ENCODE measurements at places on chromosomes 7 and 10.

DNA sequence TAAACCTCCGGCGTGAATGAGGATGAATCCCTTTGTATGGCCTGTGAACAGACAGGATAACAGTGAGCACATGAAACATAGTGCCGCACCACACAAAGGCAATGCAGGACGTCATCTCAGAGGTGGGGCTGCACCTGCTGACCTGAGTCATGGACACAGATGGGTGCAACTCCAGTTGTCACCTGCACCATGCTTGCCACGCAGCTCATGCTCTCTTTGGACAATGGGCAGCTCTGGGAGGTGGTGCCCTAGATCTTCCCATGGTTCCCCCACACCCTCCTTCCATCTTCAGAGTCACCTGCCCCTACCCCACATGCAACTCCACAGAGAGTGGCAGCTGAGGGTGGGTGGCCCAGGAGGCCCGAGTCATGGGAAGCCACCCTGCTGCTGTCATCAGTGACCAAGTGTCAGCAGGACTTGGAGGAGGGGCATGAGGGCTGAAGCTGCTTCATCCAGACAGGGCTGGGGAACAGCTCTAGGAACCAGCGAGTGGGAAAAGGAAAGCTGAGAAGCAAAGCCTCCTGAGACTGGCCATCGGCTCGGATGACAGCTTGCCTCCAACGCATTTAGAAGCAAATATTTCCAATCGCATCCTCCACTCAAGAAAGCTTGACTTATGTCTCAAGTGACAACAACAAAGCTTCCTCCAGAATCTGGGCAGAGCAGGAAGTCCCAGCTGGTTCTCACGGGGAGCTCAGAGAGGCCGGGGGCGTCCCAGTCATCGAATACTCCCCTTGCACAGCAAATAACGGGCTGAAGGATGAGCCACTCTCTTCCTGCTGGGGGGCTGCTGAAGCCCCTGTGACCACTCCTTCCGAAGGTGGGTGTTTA is 27.1 kb downstream of the VIPR2 start:
- peak; percentile 26 for DNase-seq

DNA sequence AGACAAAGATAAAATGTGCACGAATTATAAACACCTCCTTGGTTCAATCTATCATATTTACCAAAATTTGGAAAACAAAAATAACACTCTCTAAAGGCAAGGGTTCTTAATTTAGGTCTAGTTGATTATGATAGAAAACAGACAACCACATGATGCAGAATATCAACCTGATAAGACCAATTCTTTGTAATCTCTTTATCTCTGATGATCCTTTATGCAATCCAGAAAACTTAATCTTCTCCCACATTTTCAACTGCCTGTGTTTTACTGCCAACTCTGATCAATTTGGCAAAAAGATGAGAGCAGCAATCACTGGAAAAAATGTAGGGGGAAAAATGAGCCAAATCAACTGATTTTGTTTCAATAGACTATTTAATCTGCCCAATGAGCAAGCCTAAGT is 148.5 kb downstream of the LRRN3 start:
- no peak for DNase-seq

DNA sequence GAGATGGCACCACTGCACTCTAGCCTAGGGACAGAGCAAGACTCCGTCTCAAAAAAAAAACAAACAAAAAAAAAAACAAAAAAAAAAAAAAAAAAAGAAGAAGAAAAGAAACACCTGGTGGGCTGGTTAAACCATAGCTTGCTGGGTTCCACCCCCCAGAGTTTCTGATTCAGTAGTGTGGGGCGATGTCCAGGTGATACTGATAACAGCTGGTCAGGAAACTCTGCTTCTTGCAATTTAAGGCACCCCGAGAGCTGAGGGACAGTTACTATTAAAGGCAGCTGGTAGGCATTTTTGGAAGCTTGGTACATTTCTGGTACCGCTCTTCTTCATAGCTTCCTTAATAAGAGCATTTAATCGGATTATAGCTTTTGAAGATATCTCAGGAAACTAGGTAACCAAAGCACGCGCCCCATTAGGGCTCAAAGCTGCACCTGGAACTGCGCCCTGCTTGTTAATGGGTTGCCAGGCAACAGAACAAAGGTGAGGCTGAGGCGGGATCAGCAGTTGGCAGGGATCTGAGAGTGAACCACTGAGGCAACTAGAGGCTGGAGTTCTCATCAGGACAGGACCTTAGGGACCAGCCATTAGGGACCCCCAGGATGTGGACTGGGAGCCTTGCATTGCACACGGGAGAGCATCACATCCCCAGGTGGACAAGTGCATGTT is 6.5 kb upstream of the SDK1 start:
- DNase-seq, result no peak

DNA sequence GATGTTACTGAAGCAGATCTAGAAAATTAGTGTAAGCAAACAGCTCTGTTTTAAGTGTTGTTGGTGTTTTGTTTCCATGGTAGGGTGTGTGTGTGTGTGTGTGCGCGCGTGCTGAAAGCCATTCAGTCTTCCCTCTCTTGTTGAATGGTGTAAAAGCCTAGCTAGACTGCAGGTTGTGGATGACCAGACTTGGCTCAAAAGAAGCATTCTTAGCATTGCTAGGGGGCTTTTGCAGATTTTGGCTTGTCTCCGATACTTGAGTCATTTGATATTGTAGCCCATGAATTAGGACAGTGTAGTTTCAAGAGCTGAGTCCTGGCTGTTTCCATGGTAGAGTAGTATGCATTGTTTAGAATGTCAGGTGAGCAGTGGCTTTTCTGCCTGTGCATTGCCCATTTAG is 99.1 kb downstream of the SND1 start:
- DNase-seq, result no peak

DNA sequence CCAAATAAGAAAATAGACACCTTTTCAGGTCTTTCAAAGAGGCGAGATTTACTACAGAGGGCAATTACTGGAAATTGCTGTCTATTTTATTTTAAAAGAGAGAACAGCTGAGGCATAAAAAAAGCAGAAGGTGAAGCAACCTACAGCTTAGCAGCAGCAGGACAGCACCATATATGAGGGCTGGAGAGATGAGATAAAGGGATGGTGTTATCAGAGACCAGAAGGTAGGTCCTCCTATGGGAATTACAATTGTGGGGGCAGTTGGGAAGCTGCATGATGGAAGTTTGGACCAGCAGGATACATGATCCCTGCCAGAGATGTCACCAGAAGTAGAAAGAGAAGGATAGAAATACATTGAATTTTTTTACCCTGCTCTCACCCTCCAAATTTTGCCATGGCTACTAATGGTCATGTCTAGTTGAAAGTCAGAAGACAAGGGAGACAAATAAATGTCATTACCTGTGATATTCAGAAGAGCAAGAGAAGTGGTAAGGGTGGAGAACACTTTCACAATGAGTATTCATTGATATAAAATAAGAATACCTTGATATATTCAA is 77.2 kb upstream of the CALCR start:
- DNase-seq, result no peak

- DNase-seq, result no peak
Observed at GRCh38 chr10:132039371-132039770, 26.4 kb upstream of the JAKMIP3 start.

DNA sequence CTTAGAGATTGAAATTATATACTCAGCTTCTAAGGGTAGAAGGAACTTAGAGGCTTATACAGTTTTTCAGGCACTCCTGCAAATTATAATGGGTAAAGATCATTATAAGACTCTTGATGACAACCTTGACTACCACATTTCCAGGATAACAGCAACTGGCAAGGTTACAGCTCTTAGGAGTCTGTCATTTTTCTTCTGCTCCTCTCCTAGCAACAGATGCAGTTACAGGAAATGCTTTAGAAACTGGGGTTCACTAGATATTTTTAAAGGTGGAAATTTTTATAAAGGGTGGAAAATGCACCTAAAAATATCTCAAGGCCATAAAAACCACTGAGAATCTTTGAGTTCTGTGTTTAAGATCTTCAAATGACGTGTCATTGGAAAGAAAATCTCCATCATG is 185.8 kb downstream of the RELN start:
- no peak for DNase-seq

DNA sequence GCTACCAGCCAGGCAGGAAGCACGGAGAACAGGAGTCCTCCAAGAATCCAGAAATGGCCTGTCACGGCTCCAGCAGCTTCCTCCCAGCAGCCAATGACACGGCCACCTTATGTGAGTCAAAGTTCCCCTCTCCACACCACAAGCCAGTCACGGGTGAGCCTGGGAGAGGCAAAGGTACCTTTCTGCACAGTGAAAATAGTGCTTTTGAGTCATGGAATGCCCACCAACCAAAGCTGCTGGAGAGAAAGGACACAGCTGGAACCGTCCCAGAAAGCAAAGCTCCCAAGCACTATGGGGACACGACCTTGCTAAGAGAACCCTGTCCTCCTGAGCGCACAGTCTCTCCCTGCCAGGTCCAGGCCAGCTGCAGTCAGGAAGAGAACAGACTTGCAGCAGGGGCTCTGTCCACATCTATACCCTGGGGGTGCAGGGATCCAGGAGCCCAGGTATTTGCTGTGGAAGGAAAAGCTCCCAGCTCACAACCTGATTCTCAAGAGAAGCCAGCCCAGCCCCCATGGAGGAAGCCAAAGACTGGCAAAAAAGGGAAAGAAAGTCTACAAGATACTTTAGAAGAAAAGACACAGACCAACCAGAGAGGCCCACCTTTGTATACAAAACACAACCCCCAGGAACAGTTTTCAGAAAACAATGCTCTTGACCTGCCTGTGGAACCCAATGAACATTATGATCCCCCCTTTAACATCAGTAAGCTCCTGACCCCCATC is 24.4 kb downstream of the C10orf71 start:
- no peak for DNase-seq

- DNase-seq, result no peak
Observed at GRCh38 chr10:68242051-68242450, 10.1 kb upstream of the ATOH7 start.

DNA sequence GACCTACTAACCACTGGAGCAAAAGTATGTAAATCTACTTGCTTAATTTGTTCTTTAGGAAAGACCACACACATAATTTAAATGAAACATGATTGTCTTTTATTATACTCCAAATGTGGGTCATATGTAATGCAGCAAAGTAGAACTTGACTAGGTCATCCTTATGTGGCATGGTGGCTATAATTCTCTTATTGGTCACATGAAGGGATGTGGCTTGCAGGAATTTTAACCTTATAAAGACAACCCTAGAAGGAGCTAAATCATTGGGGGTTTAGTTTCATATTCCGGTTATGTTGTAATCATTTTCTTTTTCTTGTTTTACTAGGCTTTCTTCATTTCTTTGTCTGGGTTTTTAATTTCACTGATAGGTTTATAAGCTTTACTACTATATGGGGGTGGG is 93.9 kb downstream of the SEPTIN7 start:
- DNase-seq, result no peak

DNA sequence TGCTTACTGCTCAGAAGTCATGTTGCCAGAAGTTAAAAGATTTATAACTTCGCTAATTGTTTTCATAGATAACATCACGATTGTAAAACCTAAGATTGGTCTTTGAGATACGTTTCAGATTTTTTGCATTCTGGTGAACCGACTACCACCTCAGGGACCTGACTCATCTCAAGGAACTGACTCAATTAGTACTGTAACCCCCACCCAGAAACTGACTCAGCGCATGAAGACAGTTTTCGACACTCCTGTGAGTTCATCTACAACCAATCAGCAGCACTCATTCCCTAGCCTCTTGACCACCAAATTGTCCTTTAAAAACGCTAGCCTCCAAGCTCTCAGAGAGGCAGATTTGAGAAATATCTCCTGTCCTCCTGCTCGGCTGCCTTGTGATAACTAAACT is 72.3 kb downstream of the ELMO1 start:
- no peak for DNase-seq

DNA sequence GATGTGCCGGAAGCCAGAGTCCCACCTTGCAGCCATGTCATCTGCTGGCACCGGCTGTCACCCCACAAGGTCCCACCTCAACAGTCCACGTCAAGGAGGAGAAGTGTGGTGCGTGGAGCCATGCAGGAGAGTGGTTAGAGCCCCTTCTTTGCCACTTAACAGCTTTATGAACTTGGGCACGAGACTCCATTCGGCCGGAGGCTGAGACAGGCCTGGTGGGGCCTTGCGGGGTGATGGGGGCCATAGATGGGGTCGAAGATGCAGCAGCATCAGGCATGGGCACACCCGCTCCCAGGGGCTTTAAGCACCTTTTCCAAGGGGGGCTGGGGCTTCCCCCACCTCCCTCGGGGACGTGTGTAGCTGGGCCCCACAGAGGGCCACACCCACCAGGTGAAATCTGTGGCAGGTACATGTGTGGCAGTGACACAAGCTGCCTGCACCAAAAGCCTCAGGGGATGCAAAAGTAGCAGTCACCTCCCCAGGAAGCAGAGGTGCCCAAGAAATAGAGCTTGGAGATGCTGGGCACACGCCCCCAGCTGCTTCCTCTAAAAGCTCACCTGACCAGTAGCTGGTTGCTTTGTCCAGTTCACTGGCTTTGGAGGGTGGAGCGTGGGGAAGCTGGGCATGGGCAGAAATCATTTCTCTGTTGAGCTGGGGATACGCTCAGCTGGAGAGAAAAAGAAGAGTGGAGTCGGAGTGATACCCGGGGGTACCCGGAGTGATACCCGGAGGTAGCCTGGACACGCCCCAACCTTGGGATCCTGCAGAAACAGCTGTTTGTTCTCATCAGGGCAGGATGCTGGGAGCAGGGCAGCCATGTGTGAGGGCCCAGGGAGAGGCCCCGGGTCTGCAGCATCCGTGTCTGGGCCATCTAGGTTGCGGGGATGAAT is 199.8 kb downstream of the EBF3 start:
- DNase-seq, result no peak

GRCh38 chr7:15326044-15326644 is 235.7 kb downstream of the AGMO start:
- no peak for DNase-seq

GRCh38 chr7:150955519-150956394 is 22.4 kb downstream of the KCNH2 start:
- DNase-seq, result peak; percentile 78

DNA sequence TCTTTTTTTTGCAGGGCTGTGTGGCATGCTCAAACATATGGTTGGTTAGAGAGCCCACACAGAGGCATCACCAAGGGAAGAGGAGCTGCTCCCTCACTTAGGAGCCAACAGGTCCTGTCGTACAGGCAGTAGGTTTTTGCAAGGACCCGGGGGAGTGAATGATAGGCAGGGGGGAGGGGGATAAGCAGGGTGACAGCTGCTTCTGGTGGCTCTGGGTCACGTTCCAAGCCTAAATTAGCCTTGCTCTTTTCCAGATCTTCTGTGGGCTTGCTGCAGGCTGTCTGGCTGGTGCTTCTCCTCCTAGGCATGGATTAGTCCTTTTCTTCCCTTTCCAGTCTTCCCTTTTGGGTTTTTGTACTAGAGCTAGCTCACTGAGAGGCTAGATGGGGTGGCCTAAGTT is 117.7 kb upstream of the PODXL start:
- DNase-seq, result no peak

GRCh38 chr7:148813890-148814289 is 70.2 kb downstream of the EZH2 start:
- DNase-seq, result no peak

DNA sequence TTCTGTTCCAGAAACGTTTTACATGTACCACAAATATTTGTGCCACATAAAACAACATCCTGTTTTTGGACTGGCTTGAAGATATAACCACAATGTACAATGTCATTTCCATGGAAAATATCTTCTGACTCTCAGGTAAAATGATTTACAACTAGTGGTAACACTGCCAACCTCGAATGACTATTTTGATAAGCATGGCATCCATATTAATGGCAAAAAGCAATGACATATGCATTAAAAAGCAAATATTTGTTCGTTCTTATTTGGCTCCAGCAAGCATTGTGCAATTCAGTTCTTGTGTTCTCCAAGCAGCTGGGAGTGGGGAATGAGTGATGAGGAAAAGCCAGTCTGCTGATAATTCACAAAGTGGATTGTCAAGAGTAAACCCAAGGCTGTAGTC is 289.0 kb downstream of the PLXDC2 start:
- DNase-seq, result no peak
